Activated CD8-positive, alpha-beta memory T cell treated with anti-CD3 and anti-CD28 coated beads, Interleukin-2, amount 10 ng/mL, durations not matched to agents 7 days and 5 days (primary cell): ENCODE measurements at places on chromosomes 2 and 18.
A peak's percentile ranks its signal among the peaks of the same experiment; 100 is the strongest.

- no peak for DNase-seq
These were observed 131.2 kb downstream of the NUP35 start for GRCh38 chr2:183255411-183255810.

- no peak for DNase-seq
These were observed 34.7 kb downstream of the SPOPL start for GRCh38 chr2:138536302-138536701.

DNA sequence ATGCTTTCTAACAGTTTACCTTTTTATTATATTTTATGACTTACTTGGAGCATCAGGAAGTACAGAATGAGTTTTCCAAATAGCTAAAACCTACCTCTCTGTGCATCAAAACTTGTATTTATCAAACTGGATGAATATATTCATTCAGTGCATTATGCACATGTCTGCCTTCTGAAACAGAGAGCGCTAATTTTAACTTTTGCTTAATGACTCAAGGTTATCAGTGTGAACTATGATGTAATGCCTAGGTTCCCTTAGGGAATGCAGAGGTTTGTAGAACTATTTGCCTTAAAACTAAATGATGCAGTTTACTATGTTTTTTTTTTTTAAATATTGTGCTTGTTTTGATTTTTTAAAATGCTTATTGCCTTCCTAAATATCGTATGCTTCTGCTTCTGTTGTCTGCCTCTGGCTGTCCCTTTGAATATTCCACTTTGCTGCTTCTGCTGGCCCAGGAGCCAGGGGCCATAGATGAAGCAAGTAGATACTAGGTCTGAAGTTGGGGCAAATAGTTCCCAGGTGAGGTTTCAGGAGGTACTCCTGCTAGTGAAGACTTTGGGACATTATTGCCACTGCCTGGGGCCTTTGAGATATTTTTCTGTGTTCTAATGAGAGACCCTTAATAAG, 16.5 kb downstream of the TMEM178A start:
- no peak for DNase-seq

- DNase-seq, result no peak
These were observed 297.4 kb downstream of the TGIF1 start for GRCh38 chr18:3747176-3747973.

DNA sequence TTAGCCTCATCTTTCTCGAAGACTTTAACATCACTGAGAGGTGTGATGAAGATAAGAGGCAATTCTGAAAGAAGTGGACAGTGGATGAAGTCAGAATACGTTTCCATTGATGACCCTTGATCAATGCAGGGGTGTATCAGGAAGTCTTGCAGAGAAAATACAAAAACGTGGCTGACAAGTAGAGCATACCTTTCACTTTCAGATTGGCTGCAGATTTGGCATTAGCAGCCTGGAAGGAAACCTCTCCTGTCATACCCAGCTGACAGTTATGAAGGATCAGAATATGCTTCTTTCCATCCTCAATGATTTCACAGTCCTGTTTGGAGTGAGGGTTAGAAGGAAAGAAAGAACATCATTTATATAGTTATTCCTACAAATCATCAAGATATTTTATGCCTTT, 152.5 kb downstream of the PLEKHA3 start:
- DNase-seq, result no peak

GRCh38 chr2:218485986-218486667, 67.2 kb downstream of the VIL1 start:
- DNase-seq, result no peak

GRCh38 chr2:171334946-171335345, 98.8 kb downstream of the METTL8 start:
- no peak for DNase-seq

- DNase-seq, result no peak
These were observed 629.1 kb downstream of the LRP1B start for GRCh38 chr2:141501752-141502151.

DNA sequence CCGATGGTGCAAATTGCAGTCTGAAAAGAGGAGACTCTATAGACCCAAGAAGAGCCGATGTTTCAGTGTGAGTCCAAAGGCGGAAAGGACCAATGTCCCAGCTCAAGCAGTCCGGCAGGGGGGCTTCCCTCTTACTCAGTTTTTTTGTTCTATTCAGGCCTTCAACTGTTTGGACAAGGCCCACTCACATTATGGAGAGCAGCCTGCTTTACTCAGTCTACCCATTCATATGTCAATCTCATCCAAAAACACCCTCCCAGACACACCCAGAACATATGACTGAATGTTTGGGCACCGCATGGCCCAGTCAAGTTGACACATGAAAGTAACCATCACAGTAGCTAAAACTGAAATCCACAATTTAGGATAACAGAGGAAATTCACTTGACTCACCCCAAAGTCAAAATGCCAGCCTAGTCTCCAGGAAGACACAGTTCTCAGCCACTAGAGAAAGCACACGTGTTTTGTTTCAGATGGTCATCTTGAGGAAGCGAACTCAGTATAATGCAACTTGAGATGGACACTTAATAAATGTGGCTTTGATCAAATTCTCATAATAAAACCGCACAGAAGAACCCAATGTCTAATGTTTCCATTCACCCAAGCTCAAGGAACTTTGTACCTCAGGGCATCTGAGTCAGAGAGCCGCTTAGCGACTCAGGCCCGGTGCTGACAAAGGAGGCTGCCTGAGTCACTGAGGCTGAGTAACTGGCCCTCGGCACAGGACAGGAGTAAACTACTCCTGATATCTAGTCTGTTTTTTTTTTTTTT, 2.4 kb downstream of the FHL2 start:
- no peak for DNase-seq

DNA sequence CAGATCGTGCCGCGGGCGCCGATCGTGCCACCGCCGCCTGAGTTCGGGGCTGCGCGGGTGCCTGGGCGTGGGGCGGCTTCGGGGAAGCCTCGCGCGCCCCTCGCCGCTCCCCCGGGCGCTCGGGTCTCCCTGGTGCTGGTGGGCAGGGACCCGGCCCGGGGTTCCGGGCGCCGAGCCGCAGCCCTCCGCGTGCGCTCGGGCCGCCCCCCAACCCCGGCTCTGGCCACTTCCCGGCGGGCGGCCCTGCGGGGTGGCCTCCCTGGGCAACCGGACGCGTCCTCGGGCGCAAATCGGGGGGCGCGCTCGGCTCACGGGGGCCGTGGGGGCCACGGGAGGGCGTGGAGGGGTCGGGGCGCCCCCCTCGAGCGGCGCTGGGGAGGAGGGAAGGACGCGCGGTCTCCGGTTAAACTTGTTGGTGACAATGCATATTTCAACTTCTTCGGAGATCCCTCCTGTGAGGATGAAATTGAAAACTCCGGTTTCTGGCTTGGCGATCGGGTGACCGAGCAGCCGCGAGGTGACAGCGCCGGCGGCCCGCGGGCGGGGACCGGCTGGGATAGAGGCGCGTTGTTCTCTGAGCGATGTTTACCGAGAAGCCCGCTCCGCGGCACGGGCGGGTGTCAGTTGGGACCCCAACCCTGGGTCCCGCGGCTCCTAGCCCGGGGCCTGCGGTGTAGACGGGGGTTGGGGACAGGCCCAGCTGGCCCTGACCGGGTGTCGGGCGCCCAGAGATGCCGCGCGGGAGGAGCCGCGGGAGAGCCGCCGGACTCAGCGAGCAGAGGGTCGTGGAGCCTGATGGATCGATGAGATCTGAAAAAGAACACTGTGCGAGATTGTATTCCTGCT, 676 bp downstream of the SH3BP4 start:
- no peak for DNase-seq

- no peak for DNase-seq
These were observed 7.1 kb downstream of the CYP26B1 start for GRCh38 chr2:72140621-72140960.

- DNase-seq, result no peak
These were observed 102.6 kb downstream of the HS6ST1 start for GRCh38 chr2:128215897-128216642.

- DNase-seq, result no peak
These were observed 56.8 kb downstream of the PKDCC start for GRCh38 chr2:42104621-42105020.

DNA sequence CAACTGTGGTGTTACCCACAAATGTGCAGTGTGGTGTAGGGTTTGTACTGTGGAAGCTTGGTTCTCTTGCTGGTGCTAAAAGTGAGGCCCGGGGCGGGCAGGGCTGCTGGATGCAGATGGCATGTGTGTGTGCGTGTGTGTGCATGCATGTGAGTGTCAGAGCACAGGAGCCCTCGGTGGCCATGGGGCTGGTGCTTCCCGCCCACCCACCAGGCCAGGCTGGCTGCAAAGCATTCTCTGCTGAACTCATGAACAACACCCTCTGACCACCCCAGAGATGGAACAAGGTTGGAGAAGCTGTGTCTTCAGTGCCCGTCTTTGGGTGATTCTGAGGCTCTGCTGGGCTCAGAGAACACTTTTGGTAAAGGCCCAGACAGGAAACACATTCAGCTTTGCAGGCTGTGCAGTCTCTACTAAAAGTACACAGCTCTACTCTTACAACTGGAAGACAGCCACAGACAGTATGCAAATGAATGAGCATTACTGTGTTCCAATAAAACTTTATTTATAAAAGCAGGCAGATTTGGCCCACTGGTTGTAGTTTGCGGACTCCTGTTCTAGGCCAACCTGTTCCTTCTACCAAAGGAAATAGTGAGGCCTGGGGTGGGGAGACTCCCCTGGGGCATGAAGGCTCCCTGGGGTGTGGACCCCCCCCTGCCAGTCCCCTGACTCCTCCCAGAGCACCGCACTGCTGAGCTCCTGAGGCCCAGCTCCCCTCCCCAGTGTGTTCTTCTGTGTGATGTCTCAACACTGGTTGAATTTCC, 225.3 kb upstream of the HDAC4 start:
- DNase-seq, result peak; percentile 58

DNA sequence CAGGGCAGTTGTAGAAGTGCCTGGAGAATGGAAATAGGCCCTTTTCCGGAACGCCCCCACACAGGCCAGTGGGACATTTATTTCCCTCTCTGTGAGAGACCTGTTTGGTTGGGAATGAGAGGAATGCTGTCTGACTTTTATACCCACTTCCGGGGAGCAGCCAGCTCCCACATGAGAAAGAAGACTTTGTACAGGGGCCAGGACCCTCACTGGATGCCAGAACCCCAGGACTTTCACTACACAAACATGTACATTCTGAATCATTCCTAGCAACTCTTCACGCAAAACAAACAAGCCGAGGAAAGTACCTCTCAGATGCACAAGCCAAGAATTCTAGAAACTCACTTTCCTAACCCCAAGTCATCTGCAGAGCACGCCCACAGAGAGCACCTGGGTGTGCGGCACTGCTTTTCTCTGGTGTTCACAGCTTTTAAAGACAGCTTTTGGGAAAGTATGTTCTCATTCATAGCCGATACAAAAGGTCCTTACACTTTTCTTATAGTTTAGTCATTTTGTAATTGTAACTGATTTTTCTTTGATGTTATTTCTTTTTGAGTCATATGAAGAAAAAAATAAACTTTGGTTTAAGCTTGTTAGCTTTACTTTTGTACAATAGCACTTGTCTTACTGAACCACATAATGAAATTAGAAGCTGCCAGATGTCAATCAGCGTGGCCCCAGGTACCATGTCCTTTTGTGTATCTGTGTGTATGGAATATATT, 856.1 kb upstream of the ID2 start:
- peak; percentile 54 for DNase-seq

DNA sequence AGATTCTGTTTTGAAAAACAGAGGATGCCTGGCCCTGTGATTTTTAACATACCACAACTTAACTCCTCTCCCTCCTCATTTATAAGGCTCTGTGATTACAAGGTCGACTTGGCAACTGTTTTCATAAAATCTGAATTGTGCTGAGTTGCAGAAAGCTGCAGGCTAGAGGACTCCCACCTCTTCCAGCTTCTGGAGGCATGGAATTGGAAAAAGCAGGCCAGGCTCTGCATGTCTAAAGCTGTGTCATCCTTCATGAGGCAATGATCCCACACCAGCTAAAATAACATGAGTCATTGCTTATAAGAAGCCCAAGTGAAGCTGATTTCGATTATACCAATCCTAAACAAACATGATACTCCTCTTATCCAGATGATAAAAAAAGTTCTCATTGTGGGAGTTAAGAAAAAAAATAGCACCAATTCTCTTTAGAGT, 11.7 kb downstream of the ARHGAP28 start:
- no peak for DNase-seq

DNA sequence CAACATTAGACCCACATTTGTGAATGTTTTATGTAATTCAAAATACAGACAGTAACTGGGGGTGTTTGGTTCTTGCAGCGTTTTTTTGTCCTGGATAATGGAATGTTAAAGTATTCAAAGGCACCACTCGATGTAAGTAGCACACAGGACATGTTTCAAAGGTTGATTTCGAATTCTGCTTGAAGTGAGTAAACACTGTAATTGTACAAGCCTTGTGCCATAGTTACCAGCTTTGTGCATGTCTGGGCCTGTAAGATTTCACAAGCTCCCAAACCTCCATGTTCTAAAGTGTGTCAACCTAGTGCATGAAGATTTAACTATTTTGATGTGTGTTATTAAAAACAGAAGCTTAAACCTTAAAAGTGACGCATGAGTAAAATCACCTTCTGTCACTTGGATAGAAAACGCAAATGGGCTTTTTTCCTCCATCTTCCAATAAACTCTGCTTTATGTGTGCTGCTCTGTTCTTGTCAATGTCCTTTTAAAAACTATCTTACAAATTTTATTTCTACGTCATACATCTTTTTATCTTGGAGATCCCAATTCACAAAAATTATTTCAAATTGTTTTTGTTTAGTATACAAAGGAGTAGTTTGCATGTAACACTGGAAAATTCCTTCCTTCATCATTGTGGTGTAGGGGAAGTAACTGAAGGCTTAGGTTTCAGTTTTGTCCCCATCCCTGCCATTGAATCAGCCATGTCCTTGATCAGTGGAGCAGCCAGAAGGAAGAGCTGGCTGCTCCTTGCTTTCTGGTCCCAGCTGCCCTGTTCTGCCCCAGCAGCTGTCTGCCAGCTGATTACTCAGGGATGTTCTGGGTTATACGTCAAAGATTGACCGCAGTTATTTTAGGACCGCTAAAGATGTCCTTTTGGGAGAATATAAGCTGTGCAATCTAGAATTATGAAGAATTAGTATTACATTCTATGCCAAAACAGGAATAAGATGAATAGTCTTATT, 119.2 kb downstream of the PRKRA start:
- DNase-seq, result no peak

DNA sequence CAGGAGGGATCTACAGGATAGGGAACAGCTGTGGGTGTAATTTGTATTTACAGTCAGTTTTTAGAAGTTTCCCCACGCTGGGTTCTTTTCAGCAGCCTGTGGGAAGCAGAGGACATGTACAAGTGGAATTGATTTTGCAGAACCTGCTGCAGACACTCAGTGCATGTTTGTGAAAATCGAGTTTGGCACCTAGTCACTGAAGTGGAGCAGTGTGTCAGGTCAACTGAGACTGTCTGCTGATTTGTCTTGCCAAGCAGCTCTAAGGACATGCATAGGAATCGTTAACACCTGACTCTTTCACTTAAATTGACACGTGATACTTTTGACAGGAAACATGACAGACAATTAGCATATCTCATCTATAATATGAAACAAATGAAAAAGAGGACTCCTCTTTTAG, 416.6 kb downstream of the TMX3 start:
- no peak for DNase-seq
